ENCODE measurements at places on chromosomes 3 and 15.
A peak's percentile ranks its signal among the peaks of the same experiment; 100 is the strongest.

DNA sequence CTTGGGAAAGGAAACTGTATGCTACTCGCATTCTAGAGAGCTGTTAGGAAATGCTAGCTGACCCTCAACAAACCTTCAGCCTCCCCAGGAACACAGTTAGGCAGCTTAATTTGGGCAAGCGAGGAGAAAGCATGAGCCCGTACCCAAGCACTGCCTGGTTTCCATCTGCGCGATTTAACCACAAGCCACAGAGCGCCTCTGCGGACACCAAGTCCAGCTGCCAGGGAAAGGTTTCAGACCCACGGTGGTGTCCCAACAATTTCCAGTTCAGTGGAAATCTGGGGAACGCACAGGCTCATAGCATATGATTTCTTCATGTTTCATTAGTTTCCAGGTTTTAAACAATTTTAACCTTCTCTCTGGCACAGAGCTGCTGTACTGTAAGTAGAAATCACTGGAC is 617.6 kb downstream of the FHIT start:
- no peak for DNase-seq

- no peak for DNase-seq
Observed at GRCh38 chr3:66139415-66139814, 81.4 kb upstream of the SLC25A26 start.

GRCh38 chr3:150081084-150081483 is 110.4 kb upstream of the PFN2 start:
- no peak for DNase-seq

- no peak for DNase-seq
Observed at GRCh38 chr3:31635545-31635944, 102.8 kb downstream of the STT3B start.

- DNase-seq = no peak
Observed at GRCh38 chr3:3627114-3627513, 172.1 kb upstream of the LRRN1 start.

- DNase-seq = no peak
Observed at GRCh38 chr3:136296960-136297359, 46.8 kb downstream of the PCCB start.

DNA sequence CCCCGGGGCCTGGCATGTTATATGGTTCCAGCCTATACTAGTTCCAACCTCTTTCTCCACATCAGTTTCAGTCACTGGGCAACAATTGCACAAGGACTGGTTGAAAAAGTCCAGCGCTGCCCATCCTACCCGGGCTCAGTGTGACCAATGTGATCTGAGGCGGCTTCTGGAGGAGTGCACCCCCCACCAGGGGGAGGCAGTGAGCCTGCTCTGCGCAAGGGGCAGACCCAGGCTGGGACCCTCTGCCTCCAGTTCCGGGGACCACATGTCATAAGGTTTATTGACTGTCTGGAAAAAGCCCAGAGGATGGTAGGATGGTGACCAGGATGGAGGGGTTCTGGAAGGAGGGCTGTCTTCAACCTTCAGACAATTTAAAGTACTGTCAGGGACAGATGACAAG is 25.6 kb upstream of the NR2E3 start:
- no peak for DNase-seq

DNA sequence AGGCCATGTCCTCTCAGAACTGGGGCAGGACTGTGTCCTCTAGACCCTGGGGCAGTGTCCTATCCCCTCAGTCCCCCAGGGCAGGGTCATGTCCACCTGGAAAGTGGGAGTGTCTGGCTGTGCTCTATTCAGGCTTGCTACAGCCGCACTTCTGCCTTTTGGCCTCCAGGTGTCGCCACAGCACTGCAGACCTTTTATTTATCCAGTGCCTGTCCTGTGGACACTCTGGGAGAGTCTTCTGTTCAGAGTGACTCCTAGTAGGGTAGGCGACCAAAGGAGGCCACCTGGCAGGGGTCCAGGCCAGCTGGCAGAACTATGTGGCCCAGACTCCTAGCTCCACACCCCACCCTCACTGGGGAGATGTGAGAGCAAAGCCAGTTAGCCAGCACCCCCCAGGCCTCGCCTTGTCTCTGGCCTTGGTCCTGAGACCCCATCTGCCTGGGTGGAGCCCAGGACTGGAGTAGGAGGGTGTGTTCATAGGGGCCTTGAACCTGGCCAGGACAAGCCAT is 3.9 kb downstream of the TMIE start:
- peak; percentile 75 for DNase-seq

- DNase-seq = no peak
Observed at GRCh38 chr15:49902685-49903501, 216.1 kb downstream of the ATP8B4 start.

GRCh38 chr3:186217820-186218164 is 108.9 kb upstream of the ETV5 start:
- DNase-seq = no peak

GRCh38 chr3:37603722-37604121 is 258.0 kb upstream of the CTDSPL start:
- no peak for DNase-seq

GRCh38 chr3:188937389-188937788 is 234.4 kb upstream of the TPRG1 start:
- DNase-seq = no peak

DNA sequence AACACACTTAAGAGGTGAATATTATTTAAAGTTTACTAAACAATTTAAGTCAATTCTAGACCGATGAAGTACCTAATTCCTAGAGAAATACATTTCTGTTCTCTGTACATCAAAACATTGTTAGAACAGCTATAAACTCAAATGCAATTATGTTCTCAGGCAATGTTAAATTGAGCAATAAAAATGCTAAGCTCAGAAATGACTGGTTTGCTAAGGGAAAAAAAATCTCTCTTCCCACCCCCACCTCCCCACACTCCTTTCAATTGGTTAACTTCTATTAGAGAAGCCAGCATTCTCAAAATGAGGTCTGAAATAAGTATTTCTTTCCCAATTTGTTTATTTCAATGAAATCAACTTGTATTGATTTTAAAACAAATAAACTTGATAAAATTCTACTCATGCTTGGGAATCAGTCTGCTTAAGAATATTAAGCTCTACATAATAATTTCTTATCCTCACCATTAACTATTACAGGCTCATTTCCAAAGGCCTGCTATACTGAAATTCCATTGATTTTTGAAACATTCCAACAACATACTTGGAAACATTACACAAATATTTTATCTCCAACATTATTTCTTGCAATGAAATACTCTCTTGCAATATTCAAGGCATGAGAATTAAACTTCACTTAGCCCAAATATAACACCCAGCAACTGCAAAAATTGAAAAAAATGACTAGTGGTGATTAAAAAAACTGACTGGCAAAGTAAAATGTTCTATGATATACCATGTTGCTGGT is 22.6 kb downstream of the TSPAN3 start:
- DNase-seq = no peak

DNA sequence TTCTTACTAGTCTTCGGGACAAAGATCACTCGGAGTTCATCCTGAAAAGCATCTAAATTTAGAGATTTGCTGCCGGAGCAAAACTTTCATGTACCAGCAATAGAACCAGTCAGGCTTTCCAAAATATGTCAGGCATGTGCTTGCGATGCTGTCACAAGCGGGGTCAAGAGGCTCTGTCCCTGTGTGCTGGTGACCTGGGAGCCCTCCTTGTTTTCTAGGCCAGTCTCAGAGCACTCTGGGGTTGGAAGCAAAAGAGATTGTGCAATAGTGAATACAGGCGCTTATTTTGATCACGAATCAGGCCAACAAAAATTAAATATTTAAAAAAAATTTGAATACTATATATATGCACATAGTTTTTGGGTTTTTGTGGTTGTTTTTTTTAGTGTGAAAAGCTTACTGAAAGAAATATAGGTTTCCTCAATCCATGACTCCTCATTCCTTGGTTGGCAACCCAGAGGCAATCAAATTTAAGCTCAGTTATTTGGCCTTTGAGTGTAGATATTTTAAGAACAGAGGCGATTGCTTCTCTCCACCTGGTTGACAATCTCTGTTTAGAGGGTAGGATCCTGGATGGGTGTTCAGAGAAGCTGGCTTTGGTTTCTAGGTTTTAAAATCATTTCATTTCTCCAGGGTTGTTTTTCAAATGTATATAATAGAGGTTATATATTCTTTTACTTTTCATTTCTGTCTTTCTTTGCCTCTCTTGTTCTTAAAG is 8.4 kb upstream of the KLHL24 start:
- DNase-seq = no peak

- DNase-seq = no peak
Observed at GRCh38 chr15:37824717-37825382, 109.6 kb upstream of the TMCO5A start.

DNA sequence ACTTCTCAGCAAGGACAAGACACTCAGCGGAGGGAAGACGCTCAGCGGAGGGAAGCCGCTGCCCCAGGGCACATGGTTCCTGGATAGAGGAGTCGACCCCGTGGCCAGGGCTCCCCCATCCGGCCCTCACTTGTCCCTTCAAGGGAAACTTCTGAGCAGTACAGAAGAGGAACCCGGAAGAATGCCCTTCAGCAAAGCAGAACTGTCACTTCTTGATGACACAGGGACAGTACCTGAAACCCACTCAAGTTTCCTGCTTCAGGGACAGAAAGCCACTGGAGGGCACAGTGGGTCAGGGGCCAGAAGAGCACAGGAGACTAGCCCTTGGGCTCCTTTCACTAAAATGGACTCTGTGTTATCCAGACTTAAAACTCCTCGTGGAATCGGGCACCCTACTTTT is 97.8 kb upstream of the RPL32 start:
- DNase-seq = no peak

- no peak for DNase-seq
Observed at GRCh38 chr3:180290300-180290699, 253.6 kb upstream of the PEX5L start.

GRCh38 chr15:78071383-78071782 is 6.1 kb downstream of the TBC1D2B start:
- no peak for DNase-seq

DNA sequence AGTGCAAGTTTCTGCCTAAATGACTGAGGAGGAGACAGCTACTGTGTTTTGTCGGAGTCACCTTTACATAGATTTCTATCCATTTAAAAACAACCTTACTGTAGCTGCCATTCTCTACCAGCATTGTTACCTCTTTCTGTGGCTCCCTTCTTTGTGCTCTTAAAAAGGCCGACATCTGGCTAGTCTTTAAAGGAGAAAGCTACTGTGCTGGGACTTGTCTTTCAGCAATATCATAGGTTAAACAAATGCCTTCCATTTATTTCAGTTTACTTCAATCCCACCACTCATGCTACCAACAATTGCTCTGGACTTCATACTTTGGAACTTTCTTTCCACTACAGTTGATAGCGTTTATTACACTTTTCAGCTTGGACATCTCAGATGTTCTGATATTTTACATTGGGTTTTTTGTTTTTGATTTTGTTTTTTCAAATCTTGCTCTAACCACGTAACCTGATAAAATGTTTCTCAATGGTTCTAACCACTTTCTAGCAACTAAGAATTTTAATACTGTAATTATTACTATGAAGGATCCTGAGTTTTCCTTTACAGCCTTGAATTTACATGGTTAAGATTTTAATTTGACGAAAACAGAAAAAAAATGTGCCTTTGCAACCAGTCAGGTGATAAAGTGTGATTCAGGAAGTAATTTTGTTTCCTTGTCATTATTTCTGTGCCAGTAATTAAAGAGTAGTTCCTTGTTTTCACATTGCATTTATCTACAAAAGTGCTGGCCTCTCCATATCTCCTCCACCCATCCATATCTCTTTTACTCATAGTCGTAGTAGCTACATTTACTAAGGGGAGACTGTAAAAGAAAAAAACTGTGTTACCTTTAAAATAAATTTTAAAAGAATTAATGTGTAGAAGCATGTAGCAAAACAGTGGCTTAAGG is 1.3 kb upstream of the CBLB start:
- no peak for DNase-seq

DNA sequence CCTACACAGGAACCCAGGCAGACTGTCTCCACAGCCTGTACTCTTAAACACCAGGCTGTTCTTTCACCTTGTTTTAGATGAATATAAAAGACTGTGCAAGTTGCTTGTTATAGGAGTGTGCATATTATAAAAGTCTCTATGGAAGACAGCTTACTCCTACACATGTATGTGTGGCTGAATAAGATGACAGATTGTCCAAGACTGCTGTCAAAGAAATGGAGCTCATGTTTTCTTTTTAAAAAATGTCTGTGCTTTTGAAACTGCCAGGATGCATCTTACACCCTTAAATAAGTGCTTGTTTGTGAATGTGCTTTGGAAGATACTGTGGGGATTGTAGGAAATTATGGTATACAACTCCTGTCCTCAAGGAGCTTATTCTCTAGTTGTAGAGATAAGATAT is 237.4 kb downstream of the BBX start:
- DNase-seq = no peak

DNA sequence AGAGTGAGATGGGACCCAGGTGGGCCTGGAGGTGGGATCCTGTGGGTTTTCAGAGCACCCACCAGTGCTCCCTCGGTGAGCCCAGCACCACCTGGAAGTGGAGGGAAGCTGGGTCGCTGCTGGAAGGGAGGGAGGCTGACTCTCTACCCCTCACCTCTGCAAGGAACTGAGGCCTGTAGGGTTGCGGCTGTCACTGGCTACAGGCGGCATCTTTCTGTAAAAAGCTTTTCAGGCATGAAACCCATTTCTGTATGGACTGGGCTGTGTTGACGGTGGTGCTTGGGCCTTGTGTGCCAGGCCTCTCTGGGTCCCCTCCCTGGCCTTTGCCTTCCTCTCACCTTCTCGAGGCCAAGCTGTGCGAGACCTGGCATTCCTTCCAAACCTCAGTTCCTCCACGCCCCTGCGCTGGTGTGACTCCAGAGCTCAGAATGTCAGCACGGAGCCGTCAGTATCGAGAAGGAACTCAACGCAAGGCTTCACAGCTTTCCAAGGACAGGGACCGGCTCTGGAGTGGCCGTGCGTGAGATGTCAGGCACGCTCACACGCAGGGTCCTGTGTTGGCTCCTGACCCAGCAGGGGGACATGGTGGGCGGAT is 16.6 kb downstream of the ABTB1 start:
- no peak for DNase-seq

- DNase-seq = peak; percentile 24
Observed at GRCh38 chr15:33132722-33133345, 61.7 kb downstream of the FMN1 start.

- DNase-seq = no peak
Observed at GRCh38 chr15:38463893-38464292, 10.0 kb downstream of the FAM98B start.

DNA sequence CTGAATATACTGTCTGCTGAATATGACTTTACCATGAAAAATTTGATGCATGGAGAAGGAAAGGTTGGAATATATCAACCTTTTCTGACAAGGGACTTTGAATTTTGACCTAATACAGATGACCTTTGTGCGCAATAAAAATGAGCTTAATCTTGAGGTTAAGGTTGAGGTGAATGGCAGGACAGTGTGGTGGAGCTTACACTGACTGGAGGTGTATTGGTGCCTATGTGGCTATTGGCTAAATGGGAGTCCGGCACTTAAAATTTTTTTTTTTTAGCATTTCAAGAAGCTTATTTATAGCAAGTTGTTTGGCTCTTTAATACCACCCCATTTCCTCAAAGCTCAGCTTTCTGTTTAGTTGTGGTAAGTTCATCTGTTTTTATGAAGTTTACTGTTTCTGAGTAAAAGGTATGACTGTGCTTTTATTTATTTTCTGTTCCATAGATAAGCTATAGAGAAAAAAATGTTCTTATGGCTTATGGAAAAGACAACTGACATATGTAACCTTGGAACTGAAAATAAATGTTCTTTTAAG is 15.2 kb downstream of the CDIN1 start:
- DNase-seq = no peak
